ENCODE measurements at places on chromosomes 3 and 15.

GRCh38 chr3:99357131-99357530 is 281.3 kb upstream of the COL8A1 start:
- peak; percentile 19 for DNase-seq

- DNase-seq, result peak; percentile 86
These were observed 333.9 kb downstream of the PTPRG start for GRCh38 chr3:61894988-61895935.

- no peak for DNase-seq
These were observed 3.5 kb downstream of the UBE2E1 start for GRCh38 chr3:23809294-23809693.

- DNase-seq, result peak; percentile 69
These were observed 155.4 kb upstream of the CCDC54 start for GRCh38 chr3:107221856-107222255.

GRCh38 chr3:186182850-186183249 is 74.0 kb upstream of the ETV5 start:
- no peak for DNase-seq

DNA sequence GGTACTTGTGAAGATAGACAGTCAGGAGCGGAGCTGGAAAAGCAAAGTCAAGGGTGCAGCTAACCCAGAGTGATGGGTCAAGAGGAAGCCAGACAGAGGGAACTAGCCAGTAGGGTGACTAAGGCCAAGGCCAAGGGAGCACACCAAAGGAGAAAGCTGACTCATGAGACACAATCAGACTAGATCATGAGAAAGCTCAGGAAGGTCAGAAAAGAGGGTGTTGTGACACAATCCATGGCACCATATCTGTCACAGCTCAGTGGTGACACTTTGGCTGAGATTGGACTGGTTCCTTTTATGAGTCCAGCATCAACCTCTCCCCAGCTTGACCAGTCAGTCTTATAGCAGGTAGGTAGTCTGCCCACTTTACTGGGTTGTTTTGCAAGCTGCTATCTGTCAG is 22.2 kb downstream of the P2RY1 start:
- DNase-seq, result no peak

DNA sequence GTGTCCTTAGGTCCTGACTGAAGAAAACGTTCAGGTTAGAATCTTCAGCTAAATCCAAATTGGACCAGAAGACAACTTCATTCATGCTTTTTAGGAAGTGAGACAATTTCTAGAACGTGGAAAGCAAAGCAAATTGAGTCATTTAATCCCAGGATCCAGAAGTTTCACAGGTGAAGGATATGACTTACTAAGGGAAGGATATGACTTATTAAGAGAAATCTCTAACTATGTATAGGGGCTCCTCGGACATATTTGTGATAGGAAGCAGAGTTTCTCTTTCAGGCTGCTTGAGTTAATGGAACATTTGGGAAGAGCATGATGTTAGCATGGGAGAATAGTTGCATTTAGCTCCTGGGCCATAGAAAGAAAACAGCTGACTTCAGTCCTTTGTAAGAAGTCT is 16.1 kb upstream of the PLOD2 start:
- DNase-seq, result no peak

- no peak for DNase-seq
These were observed 99.0 kb upstream of the CTDSPL start for GRCh38 chr3:37762698-37763097.

DNA sequence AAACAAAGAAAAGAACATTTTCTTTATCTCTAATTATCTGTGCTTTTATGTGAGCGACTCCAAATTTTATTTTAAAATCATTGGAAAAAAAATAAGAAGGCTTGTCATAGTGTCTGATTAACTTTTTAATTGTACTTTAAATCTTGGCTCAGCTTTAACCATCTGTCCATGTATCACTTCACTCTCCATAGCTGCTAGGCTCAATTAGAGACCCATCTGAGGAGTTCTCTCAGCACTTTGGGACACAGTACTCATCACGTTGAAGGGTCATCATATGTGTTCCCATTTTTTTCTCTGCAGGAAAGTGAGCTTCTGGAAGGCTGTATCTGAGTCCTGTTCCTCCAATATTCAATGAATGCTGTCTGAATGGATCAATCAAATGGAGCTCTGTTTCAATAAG is 908.5 kb upstream of the ROBO1 start:
- no peak for DNase-seq

DNA sequence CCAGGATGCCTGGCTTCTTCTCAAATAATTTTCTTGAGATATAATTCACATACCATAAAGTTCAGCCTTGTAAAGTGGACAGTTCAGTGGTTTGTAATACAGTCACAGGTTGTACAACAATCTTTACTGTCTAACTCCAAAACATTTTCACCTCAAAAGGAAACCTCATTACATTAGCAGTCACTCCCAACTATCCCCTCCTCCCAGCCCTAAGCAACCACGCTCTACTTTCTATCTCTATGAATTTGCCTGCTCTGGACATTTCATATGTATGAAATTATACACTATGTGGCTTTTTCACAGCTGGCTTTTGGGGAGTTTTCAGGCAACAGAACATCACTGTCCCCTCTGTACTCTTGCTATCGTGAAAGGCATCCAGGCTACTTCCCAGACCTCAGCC is 17.5 kb downstream of the TGM5 start:
- no peak for DNase-seq

DNA sequence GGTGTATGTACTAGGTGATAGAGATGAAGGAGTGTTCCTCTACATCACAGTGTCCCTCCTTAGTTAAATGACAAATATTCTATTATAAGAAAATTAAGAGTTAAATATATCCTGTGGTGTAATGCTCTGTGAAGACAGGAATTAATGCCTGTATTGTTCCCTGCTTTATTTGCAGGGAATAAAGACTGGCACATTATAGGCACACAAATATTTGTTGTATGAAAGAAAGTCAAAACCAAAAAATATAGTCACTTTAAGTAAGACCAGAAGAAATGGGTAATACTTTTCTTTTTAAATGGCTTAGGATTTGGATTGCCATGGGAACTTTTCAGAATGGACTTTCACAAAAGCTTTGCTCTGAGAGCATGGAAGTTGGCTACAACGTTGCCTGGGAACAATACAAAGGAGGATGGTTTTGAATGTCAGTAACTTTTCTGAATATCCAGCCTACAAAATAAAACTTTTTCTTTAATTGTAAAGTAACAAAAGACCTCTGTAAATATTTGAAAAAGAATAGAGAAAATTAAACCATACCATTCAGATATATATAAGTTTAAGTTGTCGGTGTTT is 158.0 kb upstream of the P2RY1 start:
- DNase-seq, result no peak

DNA sequence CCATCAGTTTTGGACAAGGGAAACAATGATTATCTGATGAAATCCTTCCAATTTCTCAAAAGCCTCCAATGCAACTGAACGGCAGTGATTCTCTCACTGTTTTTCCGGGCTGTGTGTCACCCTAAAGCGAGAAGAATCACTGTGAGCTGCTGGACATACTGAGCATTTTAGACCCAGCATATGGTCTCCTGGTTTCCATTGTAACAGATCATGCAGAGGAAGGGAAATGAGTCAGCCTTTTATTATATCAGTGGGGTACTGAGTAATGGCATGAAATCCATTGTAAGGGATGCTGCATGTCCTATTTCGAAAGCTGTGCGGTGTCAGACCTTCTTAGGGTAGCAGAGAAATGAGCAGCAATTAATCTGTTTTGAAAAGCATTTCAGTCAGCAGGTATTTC is 287.1 kb downstream of the IL5RA start:
- DNase-seq, result no peak

DNA sequence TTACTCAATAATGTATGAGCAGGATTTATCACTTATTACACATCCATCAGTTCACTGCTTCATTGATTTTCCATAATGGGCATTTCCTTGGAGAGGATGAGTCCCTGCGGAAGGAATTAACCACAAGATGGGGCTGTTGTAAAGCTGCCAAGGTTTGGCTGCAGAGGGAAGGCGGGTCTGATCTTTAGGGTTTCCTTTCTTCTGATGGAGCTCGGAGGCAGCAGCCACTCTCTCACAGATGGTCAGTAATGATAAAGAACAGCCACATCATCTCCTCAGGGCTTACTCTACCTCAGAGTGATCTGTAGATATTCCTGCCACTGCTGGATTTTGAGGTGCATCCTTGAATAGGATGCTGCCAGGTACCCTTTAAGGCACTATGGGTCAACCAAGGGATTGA is 115.2 kb downstream of the USP13 start:
- DNase-seq, result peak; percentile 80

DNA sequence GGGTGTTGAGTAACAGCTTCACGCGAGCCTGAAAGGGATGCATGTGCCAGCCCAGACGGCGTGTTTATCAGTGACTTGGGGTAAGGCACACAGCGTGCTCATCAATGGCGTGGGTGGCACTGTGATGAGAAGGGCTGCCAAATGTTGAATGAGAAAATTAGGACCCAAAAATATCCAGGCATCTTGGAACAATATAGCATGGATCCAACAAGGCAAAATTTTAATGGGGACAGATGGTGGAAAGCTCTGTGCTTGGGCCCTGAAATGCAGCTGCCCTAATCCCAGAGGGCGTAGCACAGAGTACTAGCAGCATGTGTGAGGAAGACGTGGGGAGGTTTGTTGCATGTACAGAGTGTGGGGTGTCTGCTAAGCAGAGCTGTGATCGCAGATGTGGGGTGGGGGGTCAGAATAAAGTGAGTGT is 48.9 kb downstream of the SSUH2 start:
- DNase-seq, result no peak

- DNase-seq, result no peak
These were observed 82.0 kb upstream of the DAZL start for GRCh38 chr3:16687221-16687620.

GRCh38 chr3:14016900-14017475 is 107.7 kb downstream of the CHCHD4 start:
- no peak for DNase-seq

DNA sequence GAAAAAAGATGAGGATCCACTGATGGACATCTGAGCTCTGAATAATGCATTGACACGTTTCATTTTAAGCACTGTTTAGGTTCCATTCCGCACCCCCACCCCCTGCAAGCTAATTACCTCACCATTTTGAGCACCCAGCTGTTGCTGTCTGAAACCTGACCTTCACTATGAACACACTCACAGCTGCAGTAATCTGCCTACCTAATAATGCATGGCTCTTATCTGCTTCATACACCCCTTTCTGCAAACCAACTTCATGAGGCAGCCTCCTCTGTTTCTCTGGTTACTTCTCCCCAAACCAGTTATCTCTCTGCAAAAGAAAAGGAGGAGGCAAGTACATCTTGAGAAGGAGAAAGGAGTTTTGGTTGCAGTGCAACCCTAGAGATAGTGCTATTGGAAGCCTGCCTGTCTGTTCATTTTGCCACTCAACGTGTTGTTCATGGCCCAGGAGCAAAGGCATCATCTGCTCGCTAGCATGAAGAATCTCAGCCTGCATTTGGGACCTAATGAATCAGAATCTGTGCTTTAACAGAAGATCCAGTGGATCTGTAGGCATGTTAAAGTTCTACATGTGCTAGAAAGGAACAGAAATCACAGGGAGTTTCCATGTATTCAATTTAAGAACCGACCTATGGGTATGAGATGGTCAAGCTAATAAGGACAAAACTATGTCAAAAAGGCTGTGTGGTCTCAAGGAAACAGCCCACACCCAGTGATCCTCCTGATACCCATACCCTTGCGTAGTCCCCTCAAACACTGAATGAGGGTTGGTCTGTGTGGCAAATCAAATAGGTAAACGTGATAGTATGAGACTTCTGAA is 87.2 kb downstream of the MB21D2 start:
- no peak for DNase-seq

- DNase-seq, result peak; percentile 81
These were observed 546 bp downstream of the EIF4A2 start for GRCh38 chr3:186783731-186784515.

GRCh38 chr15:100341239-100341749 is 481 bp downstream of the ADAMTS17 start:
- no peak for DNase-seq

- peak; percentile 79 for DNase-seq
These were observed 32.4 kb upstream of the PRTG start for GRCh38 chr15:55775316-55775715.

DNA sequence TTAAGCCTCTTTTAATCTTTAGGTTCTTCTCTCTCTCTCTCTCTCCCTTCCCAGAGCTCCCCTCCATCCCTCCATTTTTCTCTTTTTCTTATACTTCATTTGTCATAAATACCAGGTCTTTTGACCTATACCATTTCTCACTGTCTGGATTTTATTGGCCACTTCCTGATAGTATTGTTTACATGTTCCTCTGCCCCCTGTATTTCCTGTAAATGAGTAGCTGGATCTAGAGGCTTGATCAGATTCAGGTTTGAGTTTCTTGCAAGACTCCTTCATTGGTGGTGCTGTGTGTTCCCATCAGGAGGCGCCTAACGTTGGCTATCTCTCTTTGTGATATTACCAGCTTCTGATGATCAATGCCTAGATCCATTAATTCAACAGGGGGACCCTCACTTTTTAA is 42.2 kb downstream of the DAPK2 start:
- no peak for DNase-seq

- no peak for DNase-seq
These were observed 29.1 kb upstream of the ELP6 start for GRCh38 chr3:47542471-47543173.

DNA sequence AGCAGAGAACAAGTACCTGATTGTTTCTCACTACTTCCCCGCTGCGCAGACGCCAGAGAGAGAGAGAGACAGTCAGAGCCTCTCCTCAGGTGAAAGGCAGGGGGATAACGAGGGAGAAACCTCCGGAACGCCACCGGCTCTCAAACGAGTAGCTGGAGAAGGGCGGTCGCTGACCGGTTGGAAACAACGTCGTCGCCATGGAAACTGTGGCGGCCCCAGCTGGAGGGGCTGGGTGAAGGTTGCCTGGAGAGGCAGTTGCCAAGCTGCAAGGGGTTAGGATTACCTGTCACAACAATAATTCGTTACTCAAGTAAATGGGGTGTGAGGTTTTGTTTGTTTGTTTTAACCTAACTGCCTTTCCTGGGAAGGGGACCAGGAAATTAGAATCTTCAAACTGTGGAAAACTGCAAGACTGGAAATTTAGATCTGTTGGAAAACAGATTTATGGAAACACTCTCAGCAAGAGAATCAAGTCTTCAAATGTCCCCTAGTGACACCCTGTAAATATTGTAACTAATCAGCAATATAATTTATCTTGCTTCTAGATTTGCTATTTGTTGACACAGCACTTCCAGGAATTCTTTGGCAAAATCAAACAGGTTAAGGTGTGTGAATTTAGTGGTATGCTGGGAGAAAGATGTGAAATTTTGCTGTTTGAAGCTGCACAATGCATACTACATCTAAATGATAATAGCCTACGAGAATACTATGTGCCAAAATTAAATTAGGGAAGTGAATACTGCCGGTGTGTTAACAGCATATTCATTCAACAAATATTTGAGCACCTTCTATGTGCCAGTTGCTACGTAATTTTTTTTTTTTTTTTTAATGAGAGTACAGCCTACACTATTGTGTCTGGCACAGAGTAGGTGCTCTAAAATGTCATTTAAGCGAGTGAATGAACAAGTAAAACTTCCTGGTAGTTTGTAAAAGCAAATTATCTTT is at the start of gene DNAH12:
DNAH12 (minus strand) TSS at position 164 of the 945 bp plus-strand sequence. CDS start 1,474 bp downstream, outside the sequence.
- DNase-seq, result peak; percentile 23
